Activated CD4-positive, alpha-beta T cell treated with anti-CD3 and anti-CD28 coated beads for 4 hours (primary cell): ENCODE measurements at places on chromosomes 6 and 20.
A peak's percentile ranks its signal among the peaks of the same experiment; 100 is the strongest.

DNA sequence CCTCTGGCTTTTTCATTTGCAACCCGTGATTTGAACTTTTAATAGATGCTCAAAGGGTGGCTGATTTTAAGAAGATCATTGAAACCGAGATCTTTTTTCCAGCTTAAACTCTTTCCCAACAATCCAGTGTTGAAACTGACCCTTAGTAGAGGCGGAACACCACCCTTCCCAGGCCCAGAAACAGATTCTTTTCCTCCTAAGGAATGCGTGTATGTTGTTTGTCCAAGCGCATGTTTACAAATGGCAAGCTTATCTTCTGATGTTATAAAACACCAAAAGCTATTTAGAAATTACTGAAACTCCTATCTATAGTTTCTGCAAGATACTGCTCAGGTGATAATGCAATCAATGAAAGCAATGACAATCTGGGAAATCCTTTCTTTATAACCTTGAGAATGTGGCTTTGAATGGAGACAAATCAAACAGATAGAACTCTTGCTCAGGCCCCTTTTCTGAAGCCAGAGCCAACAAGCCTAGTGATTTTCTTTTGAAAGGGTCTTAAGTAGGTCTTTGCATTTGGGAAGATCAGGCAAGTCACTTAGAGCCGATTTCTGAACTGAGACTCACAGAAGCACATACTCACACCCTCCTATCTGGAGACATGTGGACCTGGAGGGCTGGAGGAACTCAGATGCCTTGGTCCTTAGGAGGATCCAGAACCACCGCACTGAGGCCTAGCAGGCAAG is 9.1 kb downstream of the BANF2 start:
- DNase-seq, result no peak

DNA sequence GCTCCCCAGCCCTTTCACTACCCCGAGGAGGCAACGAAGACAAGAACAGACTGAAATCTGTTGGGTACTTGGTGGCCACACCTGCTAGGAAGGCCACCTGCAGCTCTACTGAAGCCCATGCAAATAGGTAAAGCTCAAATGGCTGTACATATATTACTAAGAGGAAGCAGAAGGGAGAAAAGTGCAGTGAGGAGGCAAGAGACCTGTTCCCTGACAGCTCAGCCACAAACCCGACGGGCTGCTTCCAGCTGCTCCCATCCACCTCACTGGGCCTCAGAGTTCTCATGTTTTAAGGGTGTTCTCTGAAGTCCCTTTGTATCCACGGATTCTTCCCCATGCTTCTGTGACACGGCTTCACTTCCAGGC is 24.6 kb downstream of the TRAM2 start:
- DNase-seq, result no peak

GRCh38 chr6:169251822-169252504 is 1.7 kb downstream of the THBS2 start:
- no peak for DNase-seq

GRCh38 chr6:79842376-79843040 is 104.8 kb downstream of the ELOVL4 start:
- DNase-seq, result no peak

DNA sequence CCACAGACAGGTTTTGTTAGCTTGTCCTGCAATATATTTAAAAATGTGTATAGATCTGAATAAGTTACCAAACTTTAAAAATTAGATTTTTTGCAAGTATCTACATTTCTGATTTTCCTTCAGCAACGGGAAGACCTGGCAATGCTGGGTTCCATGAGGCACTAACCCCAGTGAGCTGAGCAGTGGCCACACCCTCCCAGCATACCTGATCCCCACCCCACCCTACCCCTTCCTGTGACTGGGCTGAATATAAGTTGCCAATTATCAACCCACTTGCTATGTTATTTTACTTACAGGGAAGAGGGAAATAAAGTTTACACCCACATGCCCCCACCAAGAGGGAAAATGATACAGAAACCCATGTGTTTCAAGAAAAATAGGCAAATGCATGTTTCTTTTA is 70.3 kb upstream of the RALGAPA2 start:
- no peak for DNase-seq

- peak; percentile 82 for DNase-seq
Measured at GRCh38 chr20:4814696-4815252, 93.1 kb downstream of the PRND start.
